Sciatic nerve (tissue), 2 donors: ENCODE measurements at places on chromosomes 12 and 14. TPM values are rescaled to one million over a fixed set of nuclear protein-coding genes. Genes with fewer than 3 reads are reported as not detected.
A peak's percentile ranks its signal among the peaks of the same experiment; 100 is the strongest.

- no peak for DNase-seq
Observed at GRCh38 chr14:37251775-37252174, 54.0 kb downstream of the MIPOL1 start.

DNA sequence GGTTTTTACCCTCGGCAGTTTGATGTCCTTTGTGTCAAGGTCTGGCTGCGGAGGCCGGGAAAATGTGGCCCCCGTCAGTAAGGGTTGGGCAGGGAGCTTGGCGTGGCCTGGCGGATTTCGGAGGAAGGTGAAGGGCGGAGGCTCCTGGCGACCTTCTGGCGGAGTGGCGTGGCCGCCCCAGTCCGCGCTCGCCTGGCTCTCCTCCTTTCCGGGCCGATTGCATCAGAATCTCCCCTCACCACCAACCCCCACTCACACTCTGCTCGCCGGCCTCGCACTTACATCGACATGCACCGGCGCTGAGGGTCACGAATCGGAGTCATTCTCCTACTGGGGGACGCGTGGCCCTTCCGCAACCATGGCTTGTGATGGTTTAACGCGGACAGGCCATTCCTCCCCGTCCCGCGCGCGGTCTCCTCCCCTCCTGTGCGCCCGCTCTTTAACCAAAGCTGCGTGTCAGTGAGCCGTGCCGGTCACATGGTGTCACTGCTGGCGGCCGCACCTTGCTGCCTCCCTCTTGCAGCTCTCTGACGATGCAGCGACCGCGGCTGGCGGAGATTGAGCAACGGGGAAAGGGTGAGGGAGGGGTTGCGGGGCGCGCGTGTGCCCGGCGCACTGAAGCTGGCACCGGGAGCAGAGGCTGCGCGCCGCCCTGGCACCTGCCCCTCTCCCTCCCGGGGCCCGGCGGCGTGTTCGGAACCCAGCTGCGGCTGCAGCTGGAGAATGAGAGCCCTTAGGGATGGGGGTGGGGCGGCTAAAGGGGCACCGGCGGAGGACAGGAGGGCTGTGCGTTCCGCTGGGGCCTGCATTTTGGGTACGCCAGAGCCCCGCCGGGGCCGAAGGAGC, at the start of gene SLC38A1:
Gene SLC38A1, minus strand, starts transcription at position 461 of the 846 bp plus-strand sequence. CDS start 29,243 bp downstream, outside the sequence.
- DNase-seq: peak; percentile 81

GRCh38 chr14:102913341-102914211, 8.9 kb upstream of the AMN start:
- DNase-seq: peak; percentile 52

GRCh38 chr12:41293011-41293410, 104.9 kb downstream of the PDZRN4 start:
- DNase-seq: no peak

The KCNK10 gene
- total RNA-seq: not detected

- DNase-seq: no peak
Observed at GRCh38 chr12:106974511-106974910, 12.4 kb downstream of the MTERF2 start.

The CLEC9A gene
- total RNA-seq: 2.3 TPM

DNA sequence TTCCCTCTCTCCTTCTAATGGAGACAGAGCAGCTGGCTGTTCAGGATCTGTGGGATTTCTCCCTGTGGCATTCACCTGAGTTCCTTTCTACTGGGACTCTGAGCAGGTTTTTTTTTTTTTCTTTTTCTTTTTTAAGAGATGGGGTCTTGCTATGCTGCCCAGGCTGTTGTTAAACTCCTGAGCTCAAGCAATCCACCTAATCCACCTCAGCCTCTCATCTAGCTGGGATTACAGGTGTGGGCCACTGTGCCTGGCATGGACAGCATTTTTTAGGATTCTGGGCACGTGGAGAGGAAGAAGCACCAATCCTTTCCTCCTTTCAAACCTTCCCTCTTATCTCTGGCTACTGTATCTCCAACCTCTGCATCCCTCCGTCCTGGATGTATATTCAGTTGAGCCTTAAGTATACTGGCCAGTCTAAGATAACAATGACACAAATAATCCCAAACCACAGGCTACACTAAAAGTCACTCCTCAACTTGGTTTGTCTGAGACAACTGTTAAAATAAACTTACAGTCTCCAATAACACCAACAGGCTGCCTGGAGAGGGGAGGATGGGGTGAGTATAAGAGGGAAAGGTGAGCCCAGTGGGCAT, 16.4 kb upstream of the CELA1 start:
- no peak for DNase-seq

The C14orf39 gene
- 4.4 TPM for total RNA-seq

The EPYC gene
- not detected for total RNA-seq

GRCh38 chr14:20035449-20035848, 389 bp downstream of the OR4K13 start:
- DNase-seq: no peak

- DNase-seq: no peak
Observed at GRCh38 chr12:10779103-10779502, 23.3 kb downstream of the TAS2R7 start.

The USP44 gene
- 8.0 TPM for total RNA-seq

DNA sequence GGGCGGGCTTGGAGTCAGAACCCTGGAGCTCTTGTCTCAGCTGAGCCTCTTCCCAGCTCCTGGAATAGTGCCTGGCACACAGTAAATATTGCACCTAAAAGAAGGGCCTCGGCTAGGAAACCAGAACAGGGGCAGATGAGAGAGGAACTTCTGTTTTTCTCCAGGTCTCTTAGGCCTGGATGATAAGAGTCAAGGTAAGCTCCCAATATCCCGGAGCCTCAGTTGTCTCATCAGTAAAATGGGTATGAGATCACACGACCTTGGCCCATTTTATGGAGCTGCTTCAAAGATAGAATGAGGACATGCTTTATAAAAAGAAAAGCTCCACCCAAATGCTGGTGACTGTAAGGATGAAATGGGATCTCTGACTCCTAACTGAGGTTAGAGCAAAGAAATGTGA, 202.2 kb downstream of the TTC7B start:
- DNase-seq: no peak

The MAP3K9 gene
- total RNA-seq: 0.36 TPM

DNA sequence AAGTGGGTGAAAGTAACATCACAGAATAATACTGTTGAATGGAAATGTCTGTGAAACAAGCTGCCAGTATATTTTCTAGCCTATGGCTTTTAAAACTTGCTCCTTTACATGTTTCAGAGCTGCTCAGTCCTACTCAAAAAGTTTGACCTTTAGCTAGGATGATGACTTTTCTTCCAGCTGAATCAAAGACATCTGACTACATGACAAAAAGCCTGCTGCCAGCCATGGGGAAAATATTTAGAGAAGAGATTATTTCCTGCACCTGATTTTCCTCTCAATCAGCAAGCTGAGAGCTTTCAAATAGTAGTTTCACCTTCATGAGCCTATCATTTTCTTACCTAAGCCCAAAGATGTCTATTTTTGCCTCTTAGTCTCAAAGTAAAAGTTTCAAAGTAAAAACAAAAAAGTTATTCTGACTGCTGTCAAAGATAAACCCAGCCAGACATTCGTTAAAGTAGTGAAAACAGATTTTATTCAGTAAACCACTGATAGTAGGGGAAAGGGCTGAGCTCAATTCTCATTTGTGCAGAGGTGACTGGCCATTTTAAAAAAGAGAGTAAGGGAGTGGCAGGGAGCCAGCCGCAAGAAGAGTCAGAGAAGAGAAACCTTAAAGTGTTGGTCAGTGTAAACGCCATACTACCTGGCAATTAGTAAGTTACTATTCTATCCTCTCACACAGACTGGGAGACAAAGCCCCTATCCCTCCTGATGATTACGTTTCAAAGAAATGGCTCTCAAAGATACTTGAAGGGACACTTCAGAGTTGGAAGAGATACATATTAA, 2.2 kb downstream of the ATP6V1D start:
- DNase-seq: no peak

GRCh38 chr12:120818416-120818815, 85.7 kb downstream of the SPPL3 start:
- DNase-seq: no peak

DNA sequence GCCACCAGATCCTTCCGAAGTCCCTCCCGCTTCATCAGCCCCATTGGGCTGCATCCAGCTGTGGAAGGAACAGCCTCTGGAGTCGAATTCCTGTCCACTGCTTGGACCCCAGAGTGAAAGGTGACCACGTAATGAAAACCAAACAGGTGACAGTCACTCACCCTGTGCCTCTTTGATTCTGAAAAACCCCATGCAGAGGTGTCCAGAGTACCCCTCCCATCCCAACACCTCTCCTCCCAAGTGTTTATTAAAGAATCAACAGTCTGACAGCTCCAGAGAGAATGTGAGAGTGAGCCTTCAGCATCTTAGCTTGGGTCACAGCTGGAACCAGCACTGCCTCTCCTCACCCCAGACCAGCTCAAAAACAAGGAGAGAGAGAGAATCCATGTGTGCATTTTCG, 178.6 kb upstream of the NOS1 start:
- no peak for DNase-seq

The IFNG-AS1 gene
- total RNA-seq: 0.27 TPM

The FAM177A1 gene
- total RNA-seq: 75.6 TPM

The HOXC6 gene
- total RNA-seq: 35.3 TPM

- no peak for DNase-seq
Observed at GRCh38 chr14:28116716-28117115, 649.9 kb upstream of the FOXG1 start.

The INSM2 gene
- not detected for total RNA-seq

DNA sequence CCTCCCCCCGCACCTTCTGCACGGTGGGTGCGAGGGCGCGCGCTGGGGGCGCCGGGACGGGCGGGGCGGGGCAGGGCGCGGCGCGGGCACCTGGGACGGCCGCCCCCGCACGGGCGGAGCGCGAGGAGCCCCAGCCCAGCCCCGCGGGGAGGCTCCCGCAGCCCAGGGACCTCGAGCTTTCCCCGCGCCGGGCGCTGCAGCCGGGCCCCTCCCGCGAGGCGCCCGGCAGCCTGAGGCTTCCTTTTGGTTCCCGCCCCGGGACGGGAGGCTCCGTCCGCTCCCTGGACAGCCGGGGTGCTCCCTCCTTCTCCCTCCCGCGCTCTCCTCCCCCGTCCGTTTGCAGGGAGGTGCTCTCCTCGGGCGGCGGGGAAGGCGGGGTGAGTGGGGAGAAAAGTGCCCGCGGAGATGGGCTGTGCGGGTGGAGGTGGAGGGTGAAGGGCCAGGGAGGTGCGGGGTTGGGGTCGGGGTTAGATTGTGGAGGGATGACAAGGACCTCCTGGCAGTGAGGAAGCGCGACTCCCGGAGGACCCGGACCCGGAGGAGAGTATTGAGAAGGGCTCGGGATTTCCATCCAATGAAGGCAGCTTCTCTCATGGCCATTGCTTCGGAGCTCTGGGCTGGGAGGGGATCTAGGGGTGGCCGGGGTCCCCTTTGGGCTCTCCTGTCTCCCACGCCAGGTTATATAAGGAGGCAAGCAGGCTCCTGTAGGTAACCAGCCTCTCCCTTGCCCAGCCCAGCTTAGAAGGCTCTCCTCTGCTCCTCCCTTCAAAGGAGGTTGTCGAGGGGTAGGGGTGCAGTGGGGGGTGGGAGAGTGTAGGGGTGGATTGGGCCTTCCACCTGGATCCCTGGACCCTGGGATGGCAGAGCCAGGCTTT, 645 bp downstream of the JDP2 start:
- DNase-seq: peak; percentile 75

The PDE3A gene
- 10.1 TPM for total RNA-seq

DNA sequence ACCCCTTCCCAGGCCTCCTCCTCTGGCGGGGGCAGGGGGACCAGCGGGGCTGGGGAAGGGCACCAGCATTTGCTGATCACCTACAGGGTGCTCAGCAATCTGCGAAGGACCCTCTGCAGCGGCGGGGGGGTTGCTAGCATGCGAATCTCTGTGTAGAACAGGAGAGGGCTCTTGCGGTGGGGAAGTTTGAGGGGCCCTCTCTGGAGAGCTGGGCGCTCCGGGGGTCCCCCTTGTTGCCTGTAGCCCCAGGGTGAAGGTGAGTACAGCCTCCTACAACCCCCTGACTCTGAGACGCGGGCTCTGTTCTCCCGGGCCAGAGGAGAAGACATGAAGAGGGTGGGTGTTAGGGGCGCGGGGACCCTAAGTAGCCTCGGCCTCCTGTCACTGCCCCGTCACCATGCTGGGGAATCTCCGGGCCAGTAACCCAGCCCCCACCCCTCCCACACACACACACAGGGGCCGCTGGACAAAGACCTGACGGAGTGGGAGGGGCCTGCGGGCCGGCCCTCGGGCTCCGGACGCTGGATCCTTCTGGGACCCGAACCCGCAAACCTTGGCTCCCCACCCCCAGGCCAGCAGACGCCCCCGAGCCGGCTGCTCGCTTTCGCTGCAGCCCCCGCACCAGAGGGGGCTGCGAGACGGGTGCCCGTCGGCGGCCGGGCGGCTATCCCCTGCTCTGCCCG, 734 bp downstream of the FIGNL2 start:
- peak; percentile 76 for DNase-seq

DNA sequence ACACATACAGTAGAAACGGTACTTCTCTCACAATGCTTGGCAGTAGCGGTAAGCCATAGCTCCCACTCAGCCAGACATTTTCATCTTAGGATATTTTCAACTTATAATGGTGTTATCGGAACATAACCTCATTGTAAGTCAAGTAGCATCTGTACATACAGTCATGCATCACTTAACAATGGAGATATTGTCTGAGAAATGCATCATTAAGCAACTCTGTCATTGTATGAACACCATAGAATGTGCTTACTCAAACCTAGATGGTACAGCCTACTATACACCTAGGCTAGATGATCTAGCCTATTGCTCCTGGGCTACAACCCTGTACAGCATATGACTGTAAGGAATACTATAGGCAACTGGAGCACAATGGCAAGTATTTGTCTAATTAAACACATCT, 40.8 kb downstream of the RPS6KA5 start:
- DNase-seq: no peak

GRCh38 chr14:86513564-86513963, 983.6 kb downstream of the FLRT2 start:
- DNase-seq: no peak

- peak; percentile 86 for DNase-seq
Observed at GRCh38 chr14:74612350-74613021, 449 bp upstream of the LTBP2 start.

The PIWIL1 gene
- not detected for total RNA-seq

DNA sequence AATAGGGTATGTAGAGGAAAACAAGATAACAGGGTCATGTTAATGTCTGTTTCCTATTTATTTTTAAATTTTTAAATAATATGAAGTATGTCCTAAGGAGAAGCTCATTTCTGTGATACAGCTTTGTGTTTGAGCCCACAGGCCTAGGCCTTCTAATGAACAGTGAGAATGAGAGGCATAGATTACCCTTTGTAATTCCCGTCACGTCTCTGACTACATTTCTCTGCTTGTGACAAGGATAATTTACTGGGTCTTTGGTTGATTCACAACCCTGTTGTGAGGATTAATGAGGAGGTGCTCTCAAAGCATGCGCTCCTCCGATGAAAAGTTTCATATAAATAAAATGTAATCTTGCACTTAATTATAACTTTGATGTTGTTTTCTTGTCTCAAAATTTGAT, 56.1 kb downstream of the SYT10 start:
- no peak for DNase-seq

DNA sequence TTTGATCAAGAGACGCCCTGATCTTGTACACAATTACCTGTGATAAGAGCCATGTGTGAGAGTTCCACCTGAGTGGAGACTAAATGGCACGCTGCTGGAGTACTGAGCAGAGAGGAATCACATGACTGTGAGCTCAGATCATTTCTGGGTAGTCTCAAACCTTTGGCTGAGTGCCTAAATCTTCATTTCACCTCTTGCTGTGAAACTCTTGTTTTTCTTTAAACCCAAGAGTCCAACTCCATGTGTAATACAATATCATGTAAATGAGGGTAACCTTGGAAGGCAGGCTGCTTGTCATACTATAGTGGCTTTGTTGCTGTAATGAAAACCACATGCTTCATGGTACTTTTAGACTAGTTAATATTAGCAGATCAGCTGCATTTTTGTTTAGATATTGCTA, 156.9 kb downstream of the CAND1 start:
- DNase-seq: no peak

The FOXN4 gene
- total RNA-seq: not detected

GRCh38 chr12:851343-851742, 98.2 kb downstream of the RAD52 start:
- no peak for DNase-seq

The FAM181A gene
- not detected for total RNA-seq
